ENCODE measurements at places on chromosomes 3 and 15. TPM values are rescaled to one million over a fixed set of nuclear protein-coding genes. Genes with fewer than 3 reads are reported as not detected.

DNA sequence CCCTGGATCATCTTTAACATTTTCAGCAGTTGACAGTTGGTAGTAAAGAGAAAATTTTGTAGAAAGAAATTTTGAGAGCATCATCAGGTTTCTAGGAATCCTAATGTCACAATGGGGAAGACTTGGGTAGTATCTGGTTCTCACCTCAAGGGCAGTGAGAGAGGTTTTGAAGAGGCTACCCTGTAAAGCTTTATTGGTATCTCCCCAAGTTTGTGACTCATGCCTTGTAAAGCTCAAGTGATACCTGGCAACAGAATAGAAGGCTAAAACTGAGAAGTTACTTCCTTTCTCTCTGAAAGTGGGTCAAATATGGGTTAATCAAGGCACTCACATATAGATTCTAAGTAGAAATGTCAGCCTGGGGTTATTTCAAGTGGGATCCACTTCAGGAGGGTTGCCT is 196.4 kb downstream of the SUCNR1 start:
- no peak for DNase-seq

Gene TRPC1
- 3.4 TPM for total RNA-seq

Gene PRSS50
- not detected for total RNA-seq

Gene AMOTL2
- total RNA-seq, result not detected

Gene ADCY5
- total RNA-seq, result 0.63 TPM

DNA sequence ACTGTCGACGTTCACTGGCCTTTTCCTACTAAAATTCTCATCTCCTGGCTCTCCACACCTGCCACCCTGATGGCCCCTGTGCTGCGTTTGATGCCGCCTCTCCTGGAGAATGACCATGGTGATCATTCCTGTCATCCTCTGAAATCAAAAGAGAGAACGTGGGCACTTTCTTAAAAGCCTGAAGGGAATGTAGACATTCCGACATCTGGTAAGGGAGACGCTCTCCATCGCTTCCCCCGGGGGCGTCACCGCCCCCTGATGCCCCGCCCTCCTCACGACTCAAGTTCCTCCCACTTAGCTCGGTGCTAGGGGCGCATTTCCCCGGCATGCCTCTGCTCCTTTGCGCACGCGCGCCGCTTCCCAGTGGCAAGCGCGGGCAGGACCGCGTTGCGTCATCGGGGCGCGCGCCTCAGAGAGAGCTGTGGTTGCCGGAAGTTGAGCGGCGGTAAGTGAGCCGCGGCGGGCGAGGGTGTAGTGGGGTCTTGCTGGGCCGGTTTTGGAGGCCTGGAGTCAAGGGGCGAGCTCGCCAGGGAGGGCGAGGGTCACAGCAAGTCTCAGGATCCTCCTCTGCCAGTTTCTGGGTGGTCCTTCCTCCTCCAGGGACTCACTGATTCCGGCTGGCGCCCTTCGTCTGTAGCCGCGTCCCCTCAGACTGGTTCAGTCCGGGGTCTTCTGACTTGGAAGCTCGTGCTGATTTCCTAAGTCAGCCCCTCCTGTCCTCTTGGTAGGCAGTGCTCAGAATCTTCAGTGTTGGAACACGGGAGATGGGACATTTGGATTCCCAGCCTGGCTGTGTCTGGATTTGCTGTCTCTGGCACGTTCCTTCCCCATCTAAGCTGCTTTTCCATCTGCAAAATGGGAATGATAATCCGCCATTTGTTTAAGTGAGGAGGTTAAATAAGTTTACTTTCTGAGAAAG is at the start of gene ATG7:
TSS of gene ATG7 (plus strand) at position 412 of the 919 bp plus-strand sequence. CDS start 26,299 bp downstream, outside the sequence.
- DNase-seq, result peak; percentile 98

DNA sequence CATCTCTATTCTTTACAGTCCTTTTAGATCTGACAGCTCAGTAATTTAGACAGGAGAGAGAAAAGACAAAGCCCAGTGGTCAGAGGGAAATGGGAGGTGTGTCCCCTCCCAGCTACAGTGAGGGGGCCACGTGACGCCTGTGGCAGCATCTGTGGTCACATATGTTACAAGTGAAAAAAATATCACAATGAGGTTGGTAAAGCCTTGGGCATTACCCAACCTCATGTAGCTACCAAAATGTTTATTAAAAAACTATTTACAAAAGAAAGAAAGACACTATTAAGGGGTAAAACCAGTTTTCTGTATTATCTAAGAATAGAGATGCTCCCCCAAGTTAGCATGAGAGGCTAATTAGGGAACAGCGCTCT is 42.9 kb upstream of the PLCL2 start:
- peak; percentile 74 for DNase-seq

DNA sequence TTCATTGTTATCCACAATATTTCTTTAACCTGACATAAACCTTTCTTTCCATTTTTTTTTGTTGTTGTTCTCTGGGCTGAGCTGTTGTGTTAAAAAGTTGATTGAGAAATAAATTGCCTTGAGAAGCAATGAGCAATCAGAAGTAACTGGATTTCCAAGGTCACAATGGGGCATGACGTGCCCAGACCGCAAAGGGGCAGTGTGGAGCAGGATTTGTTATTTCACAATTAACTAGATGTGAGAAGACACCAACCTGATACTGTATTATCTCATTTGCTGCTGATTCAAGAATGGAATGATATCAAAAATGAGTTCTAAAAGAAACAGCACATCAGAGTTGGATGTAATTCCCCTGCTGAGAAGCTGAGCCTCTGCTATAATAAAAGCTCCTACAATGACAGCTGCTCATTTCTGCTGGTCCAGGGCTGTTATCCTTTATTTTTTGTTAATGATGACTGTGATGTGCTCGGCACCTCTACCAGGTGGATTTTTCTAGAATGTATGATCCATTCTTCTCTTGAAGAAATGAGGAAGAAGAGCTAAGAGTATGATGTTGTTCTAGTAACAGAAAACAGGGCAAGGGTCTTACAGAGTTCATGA is 28.1 kb downstream of the CPNE4 start:
- DNase-seq, result peak; percentile 37

Gene GREM1
- not detected for total RNA-seq

- DNase-seq, result no peak
These were observed 92.3 kb downstream of the FRMD5 start for GRCh38 chr15:44102675-44103254.

- DNase-seq, result no peak
These were observed 211.4 kb upstream of the ZNF385D start for GRCh38 chr3:21962456-21962855.

GRCh38 chr15:59996298-59997041 is 7.6 kb upstream of the FOXB1 start:
- no peak for DNase-seq

Gene SV2B
- total RNA-seq, result 0.15 TPM

- DNase-seq, result no peak
These were observed 57.8 kb downstream of the NCEH1 start for GRCh38 chr3:172653004-172653572.

DNA sequence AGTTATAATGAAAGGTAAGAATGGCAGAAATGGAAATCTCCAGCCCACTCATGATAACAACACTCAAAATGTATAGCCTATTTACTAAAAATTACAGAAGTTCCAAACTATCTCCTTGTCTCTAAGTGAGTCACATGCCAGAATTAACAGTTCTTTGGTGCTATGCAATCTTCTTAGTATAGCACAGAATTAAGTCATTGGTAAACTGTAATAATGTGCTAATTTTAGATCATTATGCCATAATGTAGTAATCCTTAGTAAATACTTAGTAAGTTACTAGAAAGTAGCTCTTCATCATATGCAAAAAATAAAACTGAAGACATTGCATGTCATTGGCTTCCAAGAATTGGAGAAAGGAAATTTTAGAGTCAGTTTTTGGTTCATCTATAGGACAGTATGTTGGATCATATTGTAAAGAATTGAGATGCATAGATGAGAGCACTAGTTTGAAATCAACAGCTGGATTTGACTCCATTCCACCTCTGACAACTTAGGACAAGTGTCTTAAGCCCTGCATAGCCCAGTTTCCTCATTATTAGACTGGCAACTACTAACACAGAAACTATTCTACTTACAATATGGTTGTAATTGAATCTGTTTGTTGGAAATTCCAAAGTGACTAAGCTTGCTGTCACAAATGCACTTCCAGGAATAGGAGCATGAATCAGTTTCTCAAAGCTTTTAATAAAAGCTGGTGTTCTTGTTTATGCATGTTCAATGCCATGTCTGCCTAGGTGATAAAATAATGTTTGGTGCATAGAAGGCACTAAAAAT is 40.1 kb upstream of the CD47 start:
- no peak for DNase-seq

Gene IQCF5
- total RNA-seq, result not detected

DNA sequence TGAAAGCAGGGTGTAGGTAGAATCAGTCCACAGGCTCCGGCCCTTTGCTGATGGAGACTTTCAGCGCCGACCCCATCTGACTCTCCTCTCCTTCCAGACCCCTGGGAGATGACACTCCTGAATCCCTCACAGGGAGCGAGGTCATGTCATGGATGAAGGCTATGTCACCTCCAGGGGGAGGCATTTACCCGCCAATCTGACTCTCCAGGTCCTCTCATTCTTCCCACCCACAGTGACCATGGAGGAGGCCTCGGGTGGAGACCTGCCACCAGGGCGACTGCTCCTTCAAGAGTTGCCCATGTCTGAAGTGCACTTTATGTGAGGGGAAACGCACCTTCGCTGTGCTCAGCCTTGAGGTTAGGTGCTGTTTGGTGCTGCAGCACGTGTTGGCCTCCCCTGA is 112.7 kb downstream of the KLF13 start:
- peak; percentile 80 for DNase-seq

GRCh38 chr3:172982736-172983364 is 158.2 kb downstream of the SPATA16 start:
- DNase-seq, result no peak

GRCh38 chr3:138082085-138082991 is 33.1 kb downstream of the DZIP1L start:
- DNase-seq, result no peak

- DNase-seq, result peak; percentile 69
These were observed 45.4 kb downstream of the SSR3 start for GRCh38 chr3:156509189-156510174.

Gene PDZRN3
- total RNA-seq, result 0.95 TPM

Gene SH2D7
- not detected for total RNA-seq

GRCh38 chr3:69161587-69162307 is 39.4 kb upstream of the LMOD3 start:
- DNase-seq, result peak; percentile 54

DNA sequence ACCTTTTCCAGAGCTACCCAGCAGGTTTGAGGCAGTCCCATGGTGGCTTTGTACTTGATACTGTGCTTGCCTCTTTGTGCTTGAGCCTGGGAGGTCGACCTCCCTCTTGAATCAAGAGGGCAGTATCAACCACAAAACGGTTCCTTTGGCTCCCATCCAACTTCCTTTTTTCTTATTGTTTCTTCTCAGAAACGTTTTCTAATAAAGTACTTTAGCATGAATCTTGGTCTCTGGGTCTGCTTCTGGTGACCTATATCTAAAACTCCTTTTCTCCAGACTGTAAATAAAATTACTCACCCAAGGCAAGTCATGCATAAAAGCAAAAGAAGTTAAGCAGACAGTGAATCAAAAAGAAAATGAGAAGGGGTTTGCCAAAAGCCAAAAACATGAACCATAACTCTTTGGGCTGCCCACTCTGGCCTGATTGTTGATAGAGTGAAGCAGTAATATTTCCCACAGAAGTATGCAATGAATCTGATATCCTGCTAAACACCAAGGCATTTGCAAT is 112.2 kb upstream of the SLC4A7 start:
- DNase-seq, result peak; percentile 2

Gene GPR176
- not detected for total RNA-seq

- no peak for DNase-seq
These were observed 169.7 kb downstream of the ANXA2 start for GRCh38 chr15:60228101-60228500.

Gene VPS33B
- 13.0 TPM for total RNA-seq

DNA sequence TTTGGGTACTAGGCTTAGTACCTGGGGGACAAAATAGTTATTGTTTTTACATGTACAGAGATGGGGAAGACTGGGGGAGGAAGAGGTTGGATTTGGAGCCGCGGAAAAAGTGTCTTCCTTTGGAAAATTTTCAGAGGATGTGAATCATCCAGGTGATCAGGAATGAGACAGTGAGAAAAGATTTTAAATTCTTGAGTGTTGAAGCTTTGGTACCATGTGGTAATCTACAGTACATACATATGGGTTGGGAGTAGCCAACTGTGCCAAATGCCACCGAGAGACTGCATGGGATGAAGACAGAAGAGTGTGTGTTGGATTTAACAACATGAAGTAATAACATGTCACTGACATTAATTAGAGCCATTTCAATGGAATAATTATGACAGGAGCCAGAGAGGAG is 1238.2 kb downstream of the ROBO1 start:
- DNase-seq, result no peak

DNA sequence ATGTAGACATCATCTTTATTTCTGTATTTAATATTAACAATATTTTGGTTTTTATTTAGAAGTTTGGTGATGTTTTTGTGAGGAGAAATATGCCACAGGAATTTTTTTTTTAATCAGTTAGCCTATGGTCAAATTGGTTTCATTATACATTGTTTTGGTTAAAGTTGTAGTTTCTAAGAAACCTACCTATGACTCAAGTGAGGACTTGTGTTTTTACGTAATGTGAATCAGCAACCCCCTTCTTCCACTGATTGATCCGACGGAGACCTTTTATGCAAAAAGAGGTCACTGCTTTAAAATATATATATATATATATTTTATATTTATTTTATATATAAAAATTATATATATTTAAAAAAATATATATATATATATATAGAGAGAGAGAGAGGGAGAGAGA is 698.1 kb downstream of the FHIT start:
- no peak for DNase-seq

DNA sequence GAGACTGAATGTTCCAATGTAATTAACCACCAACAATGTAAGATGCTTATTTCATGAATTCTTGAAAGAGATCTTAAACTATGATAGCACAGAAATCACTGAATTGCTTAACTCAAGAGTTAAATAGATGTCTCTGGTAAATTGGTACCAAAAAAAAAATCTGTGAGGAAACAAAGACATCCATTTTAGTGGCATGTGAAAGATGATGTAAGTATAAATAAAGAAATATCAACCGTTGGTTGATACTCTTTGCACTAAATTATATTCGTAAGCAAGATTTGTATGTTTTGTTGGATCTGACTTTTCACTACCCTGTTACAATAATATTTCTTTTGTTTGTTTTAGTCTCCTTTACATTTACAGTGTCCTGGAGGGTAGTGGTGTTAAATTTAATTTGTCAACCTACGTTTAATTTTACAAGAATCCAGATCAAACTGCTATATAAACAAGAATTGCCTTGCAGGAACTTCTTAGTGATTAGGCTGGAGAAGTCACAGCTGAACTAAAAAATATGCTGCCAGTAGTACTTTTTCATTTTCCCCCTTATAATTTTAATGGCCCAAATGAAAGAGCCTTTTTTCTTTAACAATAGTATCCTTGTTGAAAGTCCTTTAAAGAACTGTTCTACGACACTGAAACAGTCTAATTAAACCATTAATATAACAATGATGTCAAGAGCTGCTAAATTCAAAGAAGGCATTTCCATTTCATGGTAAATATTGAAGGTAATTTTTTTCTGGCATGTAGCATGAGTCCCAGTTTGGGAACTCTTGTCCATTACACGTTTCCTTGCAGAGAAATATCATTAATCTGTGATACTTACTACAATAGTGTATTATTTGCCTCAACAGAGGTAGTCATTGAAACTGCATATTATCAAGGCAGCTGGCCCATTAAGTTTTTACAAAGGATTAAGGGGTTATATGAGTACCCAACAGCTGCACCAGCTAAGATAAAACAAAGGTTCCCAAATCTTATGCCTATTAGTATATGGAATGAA is 109.6 kb upstream of the PHLDB2 start:
- no peak for DNase-seq

Gene TMIE
- not detected for total RNA-seq

- no peak for DNase-seq
These were observed 20.5 kb downstream of the DNASE1L3 start for GRCh38 chr3:58190291-58190690.

GRCh38 chr3:170322566-170323269 is 34.8 kb upstream of the SKIL start:
- no peak for DNase-seq
